Thyroid gland (tissue), 4 donors: ENCODE measurements at places on chromosomes 6 and 20. TPM values are rescaled to one million over a fixed set of nuclear protein-coding genes. Genes with fewer than 3 reads are reported as not detected.

TMEM181 gene
- total RNA-seq = 16.7 TPM

PSORS1C2 gene
- not detected for total RNA-seq

FAM217A gene
- not detected for total RNA-seq

OOEP gene
- not detected for total RNA-seq

KCNK16 gene
- total RNA-seq = not detected

DNA sequence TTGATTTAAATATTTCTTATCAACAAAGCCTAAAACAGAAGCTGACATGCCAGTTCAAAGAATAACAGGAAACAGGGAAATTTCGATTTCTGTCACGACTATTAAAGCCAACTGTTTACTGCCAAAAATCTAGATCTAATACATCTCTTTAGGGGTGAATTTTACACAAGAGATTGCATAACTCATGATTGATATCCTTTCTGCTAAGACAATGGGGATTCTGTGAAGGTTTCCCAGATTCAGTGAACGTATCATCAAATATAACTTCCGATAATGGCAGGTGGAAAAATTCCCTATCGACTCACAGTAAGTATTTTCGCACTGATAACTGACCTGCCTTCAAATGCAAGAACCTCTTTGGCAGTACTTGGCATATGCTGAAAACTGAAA is 42.9 kb downstream of the NHSL1 start:
- DNase-seq = no peak

DNA sequence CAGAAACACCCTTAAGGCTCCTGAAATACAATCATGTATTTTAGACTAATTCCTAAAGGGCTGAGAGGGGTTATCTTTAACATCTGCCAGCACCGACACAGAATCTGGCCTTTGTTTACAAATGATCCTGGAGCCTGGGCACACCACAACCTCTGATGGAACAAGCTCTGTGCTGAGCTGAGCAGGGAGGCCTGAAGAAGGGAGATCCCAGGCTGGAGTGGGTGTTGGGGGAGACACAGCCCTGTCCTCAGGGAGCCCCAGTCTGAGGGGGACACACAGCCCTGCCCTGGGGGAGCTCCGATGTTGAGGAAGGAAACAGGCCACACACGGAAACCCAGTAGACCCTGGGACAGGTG is 130.5 kb downstream of the VEGFA start:
- no peak for DNase-seq

- no peak for DNase-seq
These were observed 70.3 kb downstream of the SESN1 start for GRCh38 chr6:109024368-109024767.

DNA sequence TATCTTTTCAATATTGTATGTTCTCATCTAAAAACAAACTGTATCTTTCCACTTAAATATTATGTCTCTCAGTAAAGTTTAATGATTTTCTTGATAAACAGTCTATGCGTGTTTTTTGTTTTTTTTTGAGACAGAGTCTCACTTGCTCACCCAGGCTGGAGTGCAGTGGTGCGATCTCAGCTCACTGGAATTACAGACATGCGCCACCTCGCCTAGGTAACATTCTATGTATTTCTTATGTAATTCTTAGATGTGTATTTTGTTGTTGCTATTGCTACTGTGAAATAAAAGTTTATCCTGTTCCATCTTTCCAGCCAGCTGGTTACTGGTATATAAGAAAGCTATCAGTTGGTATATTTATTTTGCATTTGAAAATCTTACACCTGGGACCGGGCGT is 29.4 kb downstream of the ABHD12 start:
- no peak for DNase-seq

DNA sequence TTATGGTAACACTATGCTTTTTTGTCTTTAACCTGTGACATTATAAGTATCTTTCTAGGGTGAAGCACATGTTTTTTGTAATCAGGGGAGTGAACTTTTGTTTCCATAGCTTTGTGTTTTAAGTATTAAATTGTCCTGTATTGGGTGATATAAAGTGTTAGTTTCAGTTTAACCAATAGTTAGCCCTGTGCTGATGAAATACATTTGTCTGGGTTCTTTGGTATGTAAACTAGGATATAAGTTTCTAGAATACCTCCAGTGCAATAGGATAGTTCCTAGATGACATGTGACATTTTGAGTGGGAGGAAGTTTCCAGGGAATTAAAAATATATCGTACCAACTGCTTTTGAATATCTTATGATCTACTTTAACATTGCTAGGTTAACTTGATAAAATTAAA is 611.0 kb upstream of the MARCKS start:
- no peak for DNase-seq

DNA sequence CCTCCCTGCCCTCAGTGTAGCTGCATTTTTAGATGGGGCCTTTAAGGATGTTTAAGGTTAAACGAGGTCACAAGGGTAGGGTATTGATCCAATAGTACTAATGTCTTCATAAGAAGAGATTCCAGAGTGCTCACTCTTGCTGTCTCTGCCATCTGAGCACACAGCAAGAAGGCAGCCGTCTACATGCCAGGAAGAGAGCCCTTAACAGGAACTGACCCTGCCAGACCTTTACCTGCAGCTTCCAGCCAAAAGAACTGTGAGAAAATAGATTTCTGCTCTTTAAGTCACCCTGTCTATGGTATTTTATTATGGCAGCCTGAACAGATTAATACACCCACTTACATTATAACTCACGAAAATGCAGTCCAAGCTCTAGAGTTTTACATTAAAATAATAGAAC is 685.3 kb upstream of the MARCKS start:
- DNase-seq = no peak

DNA sequence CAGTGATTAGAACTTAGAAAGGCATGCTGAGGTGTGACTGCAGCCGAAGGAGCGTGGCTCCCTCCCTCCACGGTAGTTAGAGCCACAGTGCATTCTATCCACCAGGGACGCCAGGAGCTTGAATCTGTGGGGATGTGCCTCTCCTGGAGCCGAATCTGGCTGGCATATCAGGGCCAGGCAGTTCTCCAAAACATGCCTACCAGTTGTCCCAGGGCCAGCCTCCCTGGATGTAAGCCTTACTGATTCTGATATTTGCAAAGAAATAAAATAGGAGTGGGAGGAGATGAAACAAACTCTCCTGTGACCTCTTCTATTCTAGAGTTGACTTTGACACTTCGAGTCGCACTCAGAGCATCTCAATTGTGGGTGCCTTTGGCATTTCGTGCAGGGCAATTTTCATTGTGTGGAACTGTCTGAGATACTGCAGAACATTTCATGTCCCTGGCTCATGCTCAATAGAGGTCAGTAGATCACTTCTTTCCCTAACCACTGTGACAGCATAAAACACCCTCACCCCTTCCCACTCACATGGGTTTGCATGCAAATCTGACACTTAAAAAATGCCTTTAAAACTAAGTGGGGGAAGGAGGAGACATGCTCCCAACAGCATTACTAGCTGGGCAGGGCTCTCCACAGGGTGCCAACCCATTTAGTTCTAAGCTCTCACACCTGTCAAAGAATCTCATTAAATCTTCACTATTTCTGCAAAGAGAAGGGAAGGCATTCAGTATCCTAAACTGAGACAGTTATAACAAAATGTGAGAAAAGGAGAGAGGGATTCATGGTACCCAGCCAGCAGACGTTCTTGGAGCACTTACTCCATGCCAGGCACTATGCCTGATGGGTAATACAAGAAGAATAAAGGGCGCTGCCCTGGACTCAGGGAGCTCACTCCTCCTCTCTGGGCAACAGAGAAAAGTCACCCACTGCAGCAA is 378.9 kb downstream of the PREX1 start:
- no peak for DNase-seq

- DNase-seq = no peak
These were observed 117.8 kb downstream of the SLC23A2 start for GRCh38 chr20:4883546-4883945.

DNA sequence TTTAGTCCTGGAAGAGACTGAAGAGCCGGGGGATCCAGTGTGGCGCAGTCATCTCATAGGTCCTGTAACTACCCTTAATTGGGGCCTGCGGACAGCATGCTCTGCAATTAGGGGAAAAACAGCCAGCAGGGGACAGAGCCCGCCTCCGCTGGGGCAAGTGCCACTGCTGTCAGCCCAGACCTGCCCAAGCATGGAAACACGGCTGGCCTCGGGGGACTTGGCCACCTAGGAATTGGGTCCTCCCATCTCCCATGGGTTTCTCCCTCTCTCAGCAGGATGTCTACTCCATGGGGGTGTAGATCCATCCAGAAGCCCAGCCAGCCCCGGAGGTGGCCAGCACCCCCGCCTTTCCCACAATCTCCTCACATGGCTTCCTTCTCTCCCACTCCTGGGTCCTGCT is 3.6 kb downstream of the GHRH start:
- DNase-seq = no peak

- no peak for DNase-seq
These were observed 33.8 kb downstream of the STX7 start for GRCh38 chr6:132479131-132479530.

DNA sequence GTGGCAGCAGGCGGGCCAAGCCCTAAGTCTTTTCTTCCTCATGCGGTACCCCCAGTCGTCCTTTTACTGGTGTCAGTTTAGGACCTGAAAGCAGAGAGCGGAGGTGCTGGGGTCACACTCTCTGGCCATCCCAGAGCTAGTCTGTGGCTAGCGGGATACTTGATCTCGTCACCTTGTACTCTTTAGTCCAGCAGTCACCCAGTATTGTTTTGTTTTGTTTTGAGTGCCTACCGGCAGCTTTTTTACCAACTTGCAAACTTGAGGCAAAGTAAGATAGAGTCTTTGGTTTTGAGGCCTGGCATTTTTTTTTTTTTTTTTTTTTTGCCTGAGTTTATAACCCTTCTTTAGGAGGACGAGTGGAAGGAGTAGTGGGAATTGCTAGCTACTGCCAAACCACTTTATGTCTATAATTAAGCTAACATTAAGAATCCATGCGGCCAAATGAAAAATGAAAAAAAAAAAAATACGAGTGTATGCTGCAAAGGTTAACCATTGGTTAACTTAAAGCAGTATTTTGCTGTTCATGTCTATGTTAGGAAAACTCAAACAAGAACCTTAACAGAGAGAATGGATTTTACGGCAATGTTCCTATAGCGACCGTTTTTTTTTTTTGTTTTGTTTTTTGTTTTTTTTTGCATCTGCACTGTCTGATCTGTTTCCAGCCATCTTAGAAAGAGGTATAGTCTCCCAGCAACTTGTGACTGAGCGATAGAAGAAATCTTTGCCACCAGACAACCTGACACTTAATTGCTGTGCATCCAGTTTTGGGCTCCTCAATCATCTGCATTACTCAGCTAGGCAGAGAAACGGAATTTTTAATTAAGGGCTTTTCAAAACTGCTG is 56.9 kb downstream of the FAM217A start:
- DNase-seq = no peak

GRCh38 chr6:35177157-35177556 is 36.0 kb upstream of the TCP11 start:
- DNase-seq = no peak

GRCh38 chr6:112283621-112284020 is 29.3 kb upstream of the LAMA4 start:
- no peak for DNase-seq

DNA sequence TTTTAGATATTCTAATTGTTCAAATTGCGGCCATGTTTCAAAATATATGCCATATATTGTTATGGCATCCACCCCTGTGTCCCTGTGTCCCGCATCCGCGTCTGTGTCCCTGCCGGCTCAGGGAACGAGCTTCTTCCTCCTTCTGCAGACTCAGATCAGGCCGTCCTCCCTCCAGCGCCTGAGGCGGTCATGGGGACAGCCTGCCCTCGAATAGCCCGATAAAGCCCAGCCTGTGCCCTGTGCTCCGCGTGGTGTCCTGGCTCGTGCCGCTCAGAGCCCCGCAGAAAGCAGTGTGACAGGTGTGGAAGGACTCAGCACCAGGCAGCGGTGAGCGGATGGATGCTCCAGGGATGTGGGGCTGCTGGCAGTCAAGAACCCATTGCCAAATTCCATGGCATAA is 663.4 kb upstream of the DEFB115 start:
- no peak for DNase-seq

DNA sequence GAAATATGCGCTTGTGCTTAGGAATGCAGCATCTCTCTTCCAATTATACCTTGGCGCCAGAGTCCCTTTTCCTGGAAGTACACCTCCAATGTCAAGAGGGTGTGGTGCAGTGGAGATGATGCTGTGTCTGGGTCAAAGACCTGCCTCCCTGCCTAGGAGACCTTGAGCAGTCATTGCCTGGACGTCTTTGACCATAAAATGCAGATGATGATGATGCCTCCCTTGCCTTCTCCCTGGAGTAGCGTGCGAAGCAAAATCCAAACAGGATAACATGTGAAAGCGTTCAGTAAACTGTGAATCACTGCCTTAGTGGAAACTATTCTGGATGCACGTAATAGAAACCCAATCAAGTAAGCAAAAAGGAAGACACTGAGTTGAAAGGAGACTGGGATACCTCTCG is 97.4 kb upstream of the ARMC2 start:
- DNase-seq = no peak

DNA sequence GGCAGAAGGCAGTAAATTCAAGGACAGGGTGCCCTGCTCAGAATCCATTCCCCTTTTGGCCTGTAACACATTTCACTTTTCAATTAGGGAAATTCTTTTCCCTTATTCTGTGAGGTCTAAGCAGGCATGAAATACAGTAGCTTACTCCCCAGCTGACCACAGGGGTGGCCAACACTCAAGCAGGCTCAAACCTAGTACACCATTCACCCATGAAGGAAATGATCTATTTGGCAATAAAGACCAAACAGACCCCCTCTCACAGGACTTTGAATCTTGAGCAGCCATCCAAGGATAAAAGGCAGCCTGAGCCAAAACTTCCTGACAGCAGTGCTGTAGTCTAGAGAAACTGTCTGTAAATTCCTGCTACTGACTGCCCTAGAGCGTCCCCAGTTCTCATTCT is 17.7 kb downstream of the PDSS2 start:
- DNase-seq = peak; percentile 64
